ENCODE measurements at places on chromosomes 16 and 17. TPM values are rescaled to one million over a fixed set of nuclear protein-coding genes. Genes with fewer than 3 reads are reported as not detected.

Gene CTF1
- polyA plus RNA-seq = 3.4 TPM

Gene EVI2A
- not detected for polyA plus RNA-seq

Gene VTN
- polyA plus RNA-seq = 0.38 TPM

Gene CD300C
- not detected for polyA plus RNA-seq

Gene CES3
- 2.2 TPM for polyA plus RNA-seq

Gene DNAI2
- 0.24 TPM for polyA plus RNA-seq

Gene B9D1
- polyA plus RNA-seq = 74.8 TPM

Gene ENPP7
- polyA plus RNA-seq = not detected

Gene GAS2L2
- polyA plus RNA-seq = 0.09 TPM

Gene LGALS9
- 0.95 TPM for polyA plus RNA-seq

Gene SEPHS2
- 28.2 TPM for polyA plus RNA-seq

Gene KRTAP2-2
- not detected for polyA plus RNA-seq

Gene PHOSPHO1
- 0.45 TPM for polyA plus RNA-seq

Gene P3H4
- polyA plus RNA-seq = 36.6 TPM

Gene DPEP2
- polyA plus RNA-seq = not detected

Gene GPRC5B
- polyA plus RNA-seq = 160 TPM

Gene NPIPB8
- 0.09 TPM for polyA plus RNA-seq

Gene KCNG4
- polyA plus RNA-seq = not detected

Gene CMTM2
- not detected for polyA plus RNA-seq

Gene CSH2
- polyA plus RNA-seq = not detected

Gene PLXDC1
- 17.9 TPM for polyA plus RNA-seq

Gene TSNAXIP1
- polyA plus RNA-seq = 0.39 TPM

Gene CYB561
- 34.2 TPM for polyA plus RNA-seq

Gene TMEM88
- 8.8 TPM for polyA plus RNA-seq
